ENCODE measurements at places on chromosomes 3 and 15.
A peak's percentile ranks its signal among the peaks of the same experiment; 100 is the strongest.

- DNase-seq: no peak
Measured at GRCh38 chr15:25464784-25465183, 26.0 kb upstream of the UBE3A start.

GRCh38 chr3:177545964-177546363 lies 348.7 kb upstream of the TBL1XR1 start:
- no peak for DNase-seq

- DNase-seq: no peak
Measured at GRCh38 chr3:148955544-148956346, 35.6 kb upstream of the GYG1 start.

DNA sequence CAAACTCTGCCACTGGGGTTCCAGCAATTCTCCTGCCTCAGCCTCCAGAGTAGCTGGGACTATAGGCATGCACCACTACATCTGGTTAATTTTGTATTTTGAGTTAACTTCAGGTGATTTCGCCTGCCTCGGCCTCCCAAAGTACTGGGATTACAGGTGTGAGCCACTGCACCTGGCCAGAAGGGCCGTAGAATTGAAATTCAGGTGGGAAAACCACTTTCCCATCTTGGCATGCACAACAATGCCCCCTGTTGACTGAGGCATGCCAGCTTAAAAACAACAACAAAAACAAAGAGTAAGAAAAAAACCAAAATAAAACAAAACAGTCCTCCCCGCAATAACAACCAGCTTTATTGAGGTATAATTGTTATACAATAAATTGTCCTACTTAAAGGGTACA lies 32.6 kb upstream of the RAB11A start:
- DNase-seq: no peak

DNA sequence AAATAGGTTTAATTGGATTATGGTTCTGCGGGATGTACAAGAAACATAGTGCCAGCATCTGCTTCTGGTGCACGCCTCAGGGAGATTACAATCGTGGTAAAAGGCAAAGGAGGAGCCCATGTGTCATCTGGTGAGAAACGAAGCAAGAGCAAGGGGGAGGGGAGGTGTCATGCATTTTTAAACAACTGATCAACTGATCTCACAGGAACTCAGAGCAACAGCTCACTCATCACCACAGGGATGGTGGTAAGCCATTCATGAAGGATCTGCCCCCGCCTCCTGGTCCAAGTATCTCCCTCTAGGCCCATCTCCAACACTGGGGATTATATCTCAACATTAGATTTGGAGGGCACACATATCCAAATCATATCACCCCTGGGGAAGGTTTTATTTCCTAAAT lies 42.1 kb upstream of the FGF7 start:
- no peak for DNase-seq

GRCh38 chr3:133927540-133928066 lies 31.9 kb upstream of the RAB6B start:
- DNase-seq: peak; percentile 71

- no peak for DNase-seq
Measured at GRCh38 chr3:177538048-177538749, 340.9 kb upstream of the TBL1XR1 start.

DNA sequence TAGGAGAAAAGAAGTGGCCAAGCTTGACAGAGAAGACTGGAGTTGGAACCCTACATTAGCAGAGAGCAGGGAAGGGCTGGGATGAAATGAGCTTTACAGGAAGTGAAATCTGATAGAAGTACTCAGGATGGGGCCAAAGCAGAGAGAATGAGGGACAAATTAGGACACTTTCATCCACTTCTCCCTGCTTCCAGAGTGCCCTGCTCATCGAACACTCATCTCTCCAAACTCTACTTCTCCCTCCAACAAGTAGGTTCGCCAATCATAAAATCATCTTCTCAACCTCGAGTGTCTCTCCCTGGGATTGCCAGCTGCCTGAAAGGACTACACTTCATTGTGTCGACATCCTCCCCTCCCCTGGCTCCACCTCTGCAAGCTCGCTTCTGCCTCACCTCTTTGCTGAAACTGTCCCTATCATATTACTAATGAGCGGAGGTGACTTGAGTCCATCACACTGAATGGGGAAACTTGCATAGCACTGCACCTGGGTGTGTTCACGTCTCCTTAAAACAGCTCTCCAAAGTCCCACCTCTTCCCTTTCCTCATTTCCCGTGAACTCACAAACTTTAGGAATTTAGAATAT lies 365.8 kb downstream of the FOXP1 start:
- no peak for DNase-seq

- no peak for DNase-seq
Measured at GRCh38 chr3:66353530-66353929, 132.7 kb downstream of the SLC25A26 start.

DNA sequence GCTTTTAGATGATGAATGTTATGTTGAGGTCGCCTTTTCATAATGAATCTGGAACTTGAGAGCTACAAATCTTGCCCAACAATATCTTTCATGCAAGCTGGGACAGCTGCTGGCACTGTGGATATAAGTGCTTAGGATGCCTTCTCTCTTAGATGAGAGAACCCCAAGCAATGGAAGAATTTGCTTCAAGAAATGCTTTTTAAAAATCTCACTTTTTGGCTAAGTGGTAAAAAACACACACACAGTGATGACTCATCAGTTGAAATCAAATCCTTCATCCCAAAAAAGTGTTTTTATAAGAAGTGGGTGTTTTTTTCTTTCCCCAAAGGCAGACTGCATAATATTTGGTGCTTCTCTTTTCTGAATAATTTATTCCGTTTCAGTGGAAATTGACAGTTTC lies 38.4 kb upstream of the GALNT15 start:
- DNase-seq: no peak

DNA sequence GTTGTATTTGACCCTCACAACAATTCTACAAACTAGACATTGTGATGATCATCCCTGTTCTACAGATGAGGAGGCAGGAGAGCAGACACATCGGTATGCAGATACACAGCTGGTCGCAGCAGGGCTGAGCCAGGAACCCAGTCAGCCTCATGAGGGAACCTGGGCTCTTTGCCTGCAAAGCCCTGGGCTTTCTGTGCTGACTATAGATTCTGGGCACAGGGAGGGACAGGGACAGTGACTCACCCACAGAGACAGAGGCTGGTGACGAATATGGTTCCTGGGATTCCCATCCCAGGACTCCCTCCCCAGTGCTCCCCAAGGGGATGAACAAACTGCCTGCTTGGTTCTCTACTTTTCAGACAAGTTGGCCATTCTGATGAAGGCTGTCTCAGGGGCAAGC lies 3.8 kb upstream of the CAMP start:
- DNase-seq: no peak

- DNase-seq: no peak
Measured at GRCh38 chr3:39637807-39638206, 170.3 kb downstream of the MOBP start.

GRCh38 chr3:177883957-177884356 lies 652.3 kb upstream of the KCNMB2 start:
- no peak for DNase-seq

GRCh38 chr3:12327021-12327420 lies 38.2 kb downstream of the PPARG start:
- DNase-seq: no peak

DNA sequence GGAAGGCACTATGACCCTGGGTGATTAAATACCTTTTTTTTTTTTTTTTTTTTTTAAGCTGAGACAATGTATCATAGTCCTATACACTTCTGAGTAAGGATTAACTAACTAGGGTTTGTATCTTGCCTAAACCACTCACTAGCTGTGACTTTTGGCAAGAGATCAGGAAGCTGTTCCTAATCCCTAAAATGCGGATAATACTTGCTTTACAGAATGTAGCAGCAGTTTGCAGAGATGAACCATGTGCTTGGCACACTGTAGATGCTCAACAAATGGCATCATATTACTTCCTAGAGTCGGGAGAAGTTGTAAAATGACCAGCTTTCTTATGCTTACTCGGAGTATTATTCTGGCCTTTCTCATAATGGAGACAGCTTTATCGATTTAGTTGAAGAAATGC lies 25.6 kb upstream of the PYGO1 start:
- no peak for DNase-seq

- DNase-seq: no peak
Measured at GRCh38 chr3:146153429-146153828, 7.6 kb downstream of the PLOD2 start.

DNA sequence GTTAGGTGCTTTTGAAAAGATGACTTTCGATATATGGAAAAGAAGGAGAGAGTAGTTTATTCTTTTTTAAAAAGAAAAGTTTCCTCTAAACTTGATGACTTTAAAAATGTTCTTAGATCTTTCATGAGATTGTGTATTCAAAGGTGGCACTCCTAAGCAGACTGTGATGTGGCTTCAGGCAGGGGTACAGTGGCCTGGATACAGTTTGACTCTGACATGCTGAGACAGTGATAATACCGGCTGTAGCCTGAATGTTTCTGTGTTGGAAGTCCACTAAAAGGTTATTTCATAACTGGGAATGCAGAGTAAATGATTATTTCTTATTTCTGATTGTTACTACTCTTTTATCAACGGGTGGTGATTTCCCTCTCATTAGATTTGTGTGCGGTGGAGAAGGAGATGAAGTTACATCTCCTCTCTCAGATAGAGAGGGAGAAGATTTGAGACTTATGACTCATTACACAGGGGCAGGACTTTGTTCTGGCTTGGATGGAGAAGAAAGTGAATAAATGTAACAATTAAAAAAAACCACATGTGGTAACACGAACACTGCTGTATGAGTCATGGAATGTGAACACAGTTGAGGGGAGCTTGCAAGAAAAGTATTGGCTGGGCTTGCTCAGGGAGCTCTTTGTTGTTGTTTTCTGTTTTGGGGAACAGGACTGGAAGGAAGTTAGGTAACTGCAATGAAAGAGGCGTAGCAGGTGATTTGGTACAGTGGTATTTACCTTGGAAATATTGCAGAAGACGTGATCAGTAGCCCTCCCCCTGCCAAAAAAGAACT lies 21.6 kb downstream of the SPTSSB start:
- DNase-seq: no peak

- DNase-seq: peak; percentile 51
Measured at GRCh38 chr3:4740397-4741105, 238.7 kb upstream of the BHLHE40 start.

GRCh38 chr15:75661100-75661755 lies 13.5 kb downstream of the SNX33 start:
- DNase-seq: no peak

GRCh38 chr3:6079011-6079410 lies 781.9 kb upstream of the GRM7 start:
- no peak for DNase-seq

Data from activated T-cell treated with anti-CD3 and anti-CD28 coated beads, Interleukin-2, amount 50 U/mL, for 48 hours (primary cell).